ENCODE measurements at places on chromosomes 11 and 22.

DNA sequence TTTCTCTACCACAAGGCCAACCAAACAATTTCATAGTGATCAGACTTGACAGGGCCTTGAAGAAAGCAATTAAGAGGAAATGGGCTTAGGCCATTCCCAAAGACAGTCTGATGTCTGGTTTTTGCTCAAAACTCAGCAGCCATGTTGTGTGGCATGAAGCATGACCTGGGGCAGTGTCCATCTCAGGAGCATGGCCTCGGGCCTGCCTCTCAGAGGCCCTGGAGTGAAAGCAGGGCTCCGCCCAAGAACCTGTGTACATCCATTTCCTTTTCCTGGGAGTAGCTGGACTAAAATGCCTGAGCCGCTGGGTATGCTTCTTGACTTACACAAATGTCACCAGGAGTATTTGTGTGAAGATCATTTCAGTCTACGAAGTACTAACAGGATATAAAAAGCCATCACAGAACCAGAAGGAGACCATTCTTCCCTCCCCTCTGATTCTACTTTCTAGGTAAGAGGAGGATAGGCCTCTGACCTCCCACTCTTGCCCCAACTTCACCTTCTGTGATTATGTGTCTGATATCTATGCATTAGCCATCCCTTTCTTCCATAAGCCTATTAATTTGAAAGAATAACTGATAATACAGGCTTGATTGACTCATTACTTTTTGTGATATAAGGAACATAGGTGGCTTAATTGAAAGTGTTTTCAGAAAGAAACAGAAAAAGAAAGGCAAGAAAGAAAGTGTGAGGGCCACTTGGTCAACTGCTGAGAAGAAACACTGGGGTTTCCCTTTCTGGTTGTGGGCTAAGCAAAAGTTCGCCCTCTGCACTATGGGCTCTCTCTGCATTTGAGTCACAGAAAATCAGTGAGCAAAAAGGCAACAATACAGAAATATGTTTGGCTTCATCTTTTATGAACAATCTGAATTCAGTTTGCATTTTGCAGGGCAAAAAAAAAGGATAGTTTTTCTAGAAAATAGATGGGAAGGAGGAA is 188.6 kb upstream of the MTMR2 start:
- DNase-seq: no peak

DNA sequence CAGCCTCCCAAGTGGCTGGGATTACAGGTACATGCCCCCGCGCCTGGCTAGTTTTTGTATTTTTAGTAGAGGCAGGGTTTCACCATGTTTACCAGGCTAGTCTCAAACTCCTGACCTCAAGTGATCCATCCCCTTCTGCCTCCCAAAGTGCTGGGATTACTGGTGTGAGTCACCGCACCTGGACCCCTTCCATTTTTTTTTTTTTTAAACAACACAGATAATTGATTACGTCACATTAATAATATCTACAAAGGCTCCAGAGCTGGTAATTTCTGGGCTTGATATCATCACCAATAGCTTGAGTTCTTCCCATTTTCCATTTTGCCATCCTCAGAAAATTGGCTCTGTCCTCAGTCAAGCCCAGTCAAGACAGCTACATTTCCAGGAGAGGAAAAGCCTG is 7.2 kb downstream of the TTLL1 start:
- no peak for DNase-seq

DNA sequence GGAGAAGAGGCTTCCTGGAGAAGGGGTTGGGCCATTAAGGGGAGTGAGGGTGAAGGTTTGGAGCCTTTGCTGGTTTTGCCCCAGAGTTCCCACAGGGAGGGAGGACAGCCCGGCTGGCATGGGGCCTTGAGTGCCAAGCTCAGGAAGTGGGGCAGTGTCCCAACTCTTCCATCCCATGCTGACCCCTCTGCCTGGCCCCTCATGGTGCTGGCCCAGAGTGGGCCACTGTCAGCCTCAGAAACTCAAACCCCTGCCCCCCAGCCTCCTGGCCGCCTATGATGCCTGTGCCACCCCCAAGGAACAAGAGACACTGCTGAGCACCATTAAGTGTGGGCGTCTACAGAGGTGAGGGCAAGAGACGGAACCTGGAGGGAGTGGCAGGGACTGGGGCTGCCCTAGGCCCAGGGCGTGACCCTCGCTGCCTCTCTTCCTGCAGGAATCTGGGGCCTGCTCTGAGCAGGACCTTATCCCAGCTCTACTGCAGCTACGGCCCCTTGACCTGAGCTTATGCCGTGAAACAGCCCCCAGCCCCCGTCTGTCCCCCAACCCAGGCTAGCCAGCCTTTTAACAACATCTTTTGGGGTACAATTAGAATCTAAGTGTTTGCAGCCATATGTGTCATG is 5.4 kb downstream of the MUS81 start:
- DNase-seq: no peak

DNA sequence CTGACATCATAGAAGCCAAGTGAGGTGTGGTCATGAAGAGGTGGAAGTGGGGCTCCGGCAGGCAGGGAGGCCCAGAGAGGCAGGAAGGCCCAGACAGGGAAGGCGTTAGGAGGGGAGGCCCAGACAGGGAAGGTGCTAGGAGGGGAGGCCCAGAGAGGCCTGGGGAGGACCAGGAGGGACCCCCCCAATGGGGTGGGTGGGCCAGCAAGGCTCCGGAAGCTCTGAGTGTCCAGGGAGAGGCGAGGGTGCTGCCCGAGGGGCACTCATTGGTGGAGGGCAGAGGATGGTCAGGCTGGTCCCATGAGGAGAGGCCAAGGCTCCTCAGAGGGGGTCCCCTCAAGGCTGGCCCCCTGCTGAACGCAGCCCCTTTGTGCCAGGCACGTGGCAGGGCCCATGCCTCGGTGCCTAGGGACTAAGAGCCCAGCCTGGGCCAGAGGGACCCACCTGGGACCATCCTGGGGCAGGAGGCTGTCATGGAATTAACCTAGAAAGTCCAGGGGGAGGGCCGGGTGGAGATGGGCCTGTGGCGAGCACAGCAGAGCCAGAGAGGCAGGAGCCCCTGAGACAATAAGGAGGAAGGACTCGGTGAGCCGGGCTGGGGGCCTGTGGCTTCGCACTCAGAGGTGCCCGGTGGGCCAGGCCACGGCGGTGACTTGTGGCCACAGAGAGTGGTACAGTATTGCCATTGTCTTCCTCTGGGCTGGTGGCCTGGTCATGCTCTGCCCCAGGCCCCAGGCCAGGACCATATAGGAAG is 12.2 kb downstream of the PHLDA2 start:
- DNase-seq: no peak

DNA sequence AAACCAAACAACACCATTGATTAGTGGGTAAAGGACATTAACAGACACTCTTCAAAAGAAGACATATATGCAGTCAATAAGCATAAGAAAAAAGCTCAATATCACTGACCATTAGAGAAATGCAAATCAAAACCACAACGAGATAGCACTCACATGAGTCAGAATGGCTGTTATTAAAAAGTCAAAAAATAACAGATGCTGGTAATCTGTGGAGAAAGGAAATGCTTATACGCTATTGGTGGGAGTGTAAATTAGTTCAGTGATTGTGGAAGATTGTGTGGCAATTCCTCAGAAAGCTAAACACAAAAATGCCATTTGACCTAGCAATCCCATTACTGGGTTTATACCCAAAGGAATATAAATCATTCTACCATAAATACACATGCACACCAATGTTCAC is 182.6 kb downstream of the TRPC6 start:
- no peak for DNase-seq

- DNase-seq: no peak
Observed at GRCh38 chr11:116457336-116458007, 315.3 kb downstream of the BUD13 start.

DNA sequence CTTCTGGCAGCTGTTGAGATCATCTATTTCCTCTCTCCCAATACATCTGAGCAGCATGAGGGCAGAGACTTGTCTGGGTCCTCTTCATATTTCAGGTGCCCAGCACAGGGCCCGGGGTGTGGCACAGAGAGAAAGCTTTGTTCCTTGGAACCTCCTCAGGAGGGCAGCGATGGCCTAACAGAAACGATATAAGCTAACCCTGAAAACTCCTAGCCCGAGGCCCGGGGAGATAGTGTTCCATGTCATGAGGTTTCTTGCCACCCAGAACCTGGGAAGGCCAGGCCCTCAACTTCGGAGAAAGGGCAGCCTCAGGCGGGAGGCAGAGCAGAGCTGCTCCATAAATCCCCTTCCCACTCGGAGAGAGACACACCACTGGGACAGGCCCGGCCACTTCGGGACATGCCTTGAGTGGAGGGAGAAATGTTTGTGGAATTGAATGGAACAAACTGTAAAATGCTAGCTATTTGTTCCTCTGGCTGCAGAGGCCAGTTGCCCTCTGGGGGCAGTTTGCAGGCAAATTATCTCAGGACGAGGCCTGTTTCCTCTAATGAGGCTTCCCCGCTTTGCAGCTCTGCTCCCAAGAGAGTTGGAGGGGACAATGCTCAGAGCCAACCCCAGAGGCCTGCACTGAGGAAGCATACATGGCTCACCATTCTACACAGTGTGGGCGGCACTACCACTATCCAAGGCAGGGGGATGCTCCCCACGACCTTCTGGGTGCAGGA is 11.6 kb downstream of the ARRB1 start:
- no peak for DNase-seq
